Common myeloid progenitor, CD34-positive (primary cell): ENCODE measurements at places on chromosomes 11 and 22.

DNA sequence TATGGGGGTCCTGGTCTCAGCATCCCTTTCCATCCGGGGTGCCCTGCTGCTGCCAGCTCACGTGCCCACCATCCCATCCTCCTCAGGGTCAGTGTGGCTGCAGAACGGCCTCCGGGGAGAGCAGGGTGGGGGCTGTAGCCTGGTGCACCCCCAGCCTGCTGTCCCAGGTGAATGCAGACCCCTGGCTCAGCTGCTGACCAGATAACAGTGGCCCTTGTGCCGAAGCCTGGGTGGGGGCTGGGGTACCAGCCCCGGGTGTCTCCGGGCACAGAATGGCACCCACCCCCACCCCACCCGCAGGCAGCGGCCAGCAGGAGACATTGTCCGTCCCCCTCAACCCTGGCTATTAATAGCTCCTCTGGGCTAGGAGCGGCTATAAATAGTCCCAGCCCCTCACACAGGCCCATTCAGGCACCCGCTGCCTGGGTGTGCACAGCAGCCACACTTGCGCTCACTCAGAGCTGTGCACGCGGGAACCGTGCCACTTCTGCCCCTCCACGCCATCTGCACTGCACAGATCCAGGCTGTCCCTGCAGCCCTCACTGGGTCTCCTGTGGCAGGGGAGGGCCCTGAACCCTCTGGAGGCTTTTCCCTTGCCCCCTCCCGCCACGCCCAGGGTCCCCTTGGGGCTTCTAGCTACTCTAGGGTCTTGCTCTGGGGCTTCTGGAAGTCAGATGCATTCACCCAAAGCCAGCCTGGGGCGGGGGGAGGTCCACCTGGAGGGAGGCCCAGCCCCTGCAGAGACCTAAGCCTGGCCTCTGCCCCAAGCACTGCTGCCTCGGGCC is 18.7 kb downstream of the CRELD2 start:
- DNase-seq = no peak

DNA sequence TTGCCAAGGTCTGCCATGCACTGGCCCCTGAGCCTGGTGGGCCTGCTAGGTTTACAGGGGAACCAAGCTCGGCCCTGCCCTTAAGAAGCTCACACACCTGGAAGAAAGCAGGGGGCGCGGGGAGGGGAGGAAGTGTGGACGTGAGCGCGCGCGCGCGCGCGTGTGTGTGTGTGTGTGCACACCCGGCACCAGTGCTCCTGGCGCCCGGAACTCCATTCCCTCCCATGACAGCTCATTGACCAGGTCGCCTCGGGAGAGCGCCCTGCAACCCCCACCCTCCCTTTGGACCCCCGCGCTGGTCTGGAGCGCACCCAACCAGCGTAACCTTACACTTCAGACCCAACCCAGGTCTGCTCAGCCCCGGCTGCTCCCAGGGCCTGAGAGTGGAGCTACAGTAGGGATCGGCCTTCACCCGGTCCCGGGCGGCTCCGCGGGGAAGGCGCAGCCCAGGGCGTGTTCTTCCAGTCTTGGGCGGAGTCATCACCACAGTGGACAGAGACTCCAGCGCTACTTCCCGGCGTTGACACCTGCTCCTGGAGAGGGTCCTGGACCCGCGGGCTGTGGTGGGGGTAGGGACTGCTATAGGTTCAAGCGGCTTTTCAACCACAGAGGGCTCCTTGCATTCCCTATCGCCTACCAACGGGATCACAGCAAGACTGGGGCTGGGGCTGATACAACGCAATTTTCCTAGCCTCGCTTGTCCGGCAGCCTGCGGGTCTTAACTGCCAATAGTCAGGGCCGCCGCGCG is 1.5 kb downstream of the GALNT18 start:
- DNase-seq = no peak

DNA sequence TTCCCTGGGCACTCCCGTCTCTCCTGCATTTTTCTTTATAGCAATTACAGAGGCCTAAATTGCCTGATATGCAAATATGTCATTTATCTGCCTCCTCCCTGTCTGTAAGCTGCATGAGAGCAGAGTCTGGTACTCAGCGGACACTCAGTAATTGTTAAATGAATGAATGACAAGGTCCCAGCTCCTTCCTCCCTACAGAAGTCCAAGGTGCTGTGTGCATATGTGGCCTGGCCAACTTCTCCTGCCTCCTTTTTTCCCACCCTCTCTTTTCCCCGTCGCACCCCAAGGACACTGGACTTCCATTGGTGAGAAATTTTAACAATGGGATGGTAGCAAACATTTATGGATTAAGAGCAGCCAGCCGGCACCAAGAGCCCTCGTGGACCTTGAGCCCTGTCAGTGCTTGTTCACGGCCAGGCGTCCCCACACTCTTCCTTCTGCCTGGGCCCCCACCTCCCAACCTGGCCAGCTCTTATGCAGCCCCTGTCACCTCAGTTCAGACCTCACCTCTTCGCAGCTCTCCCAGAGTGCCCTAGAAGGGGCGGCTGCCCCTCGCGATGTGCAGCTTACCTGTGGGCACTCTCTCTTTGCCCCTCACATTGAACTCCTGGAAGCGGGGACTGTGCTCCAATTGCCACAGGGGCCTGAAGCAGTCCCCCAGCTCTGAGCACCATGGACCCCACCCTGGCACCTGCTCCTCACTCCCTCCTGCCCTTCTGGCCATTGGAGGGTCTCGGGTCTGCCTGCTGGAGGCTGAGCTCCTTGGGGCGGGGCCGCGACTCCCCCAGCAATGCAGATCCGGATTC is 1.5 kb downstream of the TMPRSS6 start:
- DNase-seq = no peak

GRCh38 chr11:18802381-18803257 is 11.0 kb upstream of the PTPN5 start:
- DNase-seq = peak; percentile 85

DNA sequence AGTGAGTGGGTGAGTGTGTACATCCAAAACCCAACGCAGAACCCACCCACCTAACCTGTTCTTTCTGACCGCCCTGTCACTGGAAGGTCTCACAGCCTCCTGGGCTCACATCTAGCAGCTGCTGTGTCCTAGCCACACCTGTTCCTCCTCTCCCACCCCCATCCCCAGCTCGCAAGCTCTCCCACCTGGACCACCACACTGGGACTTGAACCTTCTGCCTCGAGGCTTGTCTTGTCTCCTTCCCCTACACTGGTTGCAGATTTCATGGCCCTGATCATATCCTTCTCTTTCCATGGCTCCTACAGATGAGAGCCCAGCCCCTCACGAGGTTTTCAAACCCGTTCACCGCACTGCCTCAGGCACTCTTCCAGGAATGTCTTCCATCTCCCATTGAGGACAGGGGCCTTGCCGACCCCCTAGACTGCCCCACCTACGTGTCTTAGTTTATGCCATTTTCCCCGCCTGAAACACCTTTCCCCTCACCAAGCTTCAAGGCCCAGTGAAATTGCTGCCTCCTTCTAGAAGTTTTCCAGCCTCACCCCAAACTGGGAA is 6.7 kb downstream of the IFITM10 start:
- no peak for DNase-seq

GRCh38 chr11:110479108-110480101 is 49.7 kb downstream of the FDX1 start:
- DNase-seq = peak; percentile 46

DNA sequence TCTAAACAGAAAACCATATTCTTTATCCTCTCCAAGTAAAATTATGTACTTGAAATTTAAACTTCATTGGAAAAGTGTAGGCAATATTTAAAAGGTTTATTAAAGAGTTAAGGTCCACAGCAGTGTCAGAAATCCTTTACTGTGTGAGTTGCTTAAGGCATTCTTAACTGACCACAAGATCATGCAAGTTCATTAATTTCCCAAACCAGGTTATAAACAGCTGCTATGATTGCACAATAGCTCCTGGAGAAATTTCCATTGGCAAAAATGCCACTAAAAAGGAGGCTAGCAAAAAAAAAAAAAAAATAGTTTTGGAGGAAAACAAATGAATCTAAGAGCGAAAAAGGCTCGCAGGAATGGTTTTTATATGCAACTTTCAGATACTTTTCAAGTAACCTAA is 106.2 kb downstream of the ETS1 start:
- no peak for DNase-seq

DNA sequence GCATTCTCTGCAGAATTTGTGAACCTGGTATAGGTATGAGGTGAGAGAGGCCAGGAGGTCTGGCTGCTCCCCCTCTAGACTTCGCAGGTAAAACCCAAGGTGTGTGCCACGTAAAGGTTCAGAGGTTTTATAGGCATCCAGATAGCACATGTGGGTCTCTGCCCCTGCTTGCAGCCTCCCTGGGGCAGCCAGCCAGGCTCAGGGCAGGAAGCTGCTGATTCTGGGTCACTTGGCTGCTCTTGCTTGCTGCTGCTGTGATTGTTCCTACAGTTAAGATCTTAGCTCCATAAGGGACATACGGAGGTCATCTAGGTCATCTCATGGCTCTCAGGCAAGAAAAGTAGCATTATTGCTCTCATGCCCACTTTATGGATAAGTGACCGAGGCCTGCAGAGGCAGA is 30.2 kb downstream of the ZBTB16 start:
- no peak for DNase-seq

DNA sequence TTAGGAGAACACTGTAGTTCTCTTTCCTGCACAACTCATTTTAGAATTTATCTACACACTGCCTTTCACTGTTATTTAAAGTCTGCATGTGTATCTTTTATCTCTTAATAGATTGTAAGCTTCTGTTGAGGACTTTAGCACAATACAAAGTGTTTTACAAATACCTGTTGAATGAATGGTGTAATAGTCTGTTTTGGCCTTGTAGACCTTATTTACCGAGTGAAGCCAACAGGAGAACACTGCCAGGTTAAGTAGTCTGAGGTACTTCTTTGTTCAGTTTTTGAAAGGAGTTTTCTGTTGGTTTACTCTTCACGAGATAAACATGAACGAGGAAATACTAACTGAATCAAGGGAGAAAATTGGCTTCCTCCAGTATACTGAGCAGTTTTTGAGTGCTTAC is 31.0 kb downstream of the SIK2 start:
- DNase-seq = no peak

- no peak for DNase-seq
Measured at GRCh38 chr22:37410174-37411055, 16.9 kb downstream of the ELFN2 start.

- DNase-seq = peak; percentile 90
Measured at GRCh38 chr22:22375576-22376351, 131.2 kb downstream of the VPREB1 start.

- DNase-seq = no peak
Measured at GRCh38 chr11:34275486-34275885, 82.3 kb downstream of the ABTB2 start.

DNA sequence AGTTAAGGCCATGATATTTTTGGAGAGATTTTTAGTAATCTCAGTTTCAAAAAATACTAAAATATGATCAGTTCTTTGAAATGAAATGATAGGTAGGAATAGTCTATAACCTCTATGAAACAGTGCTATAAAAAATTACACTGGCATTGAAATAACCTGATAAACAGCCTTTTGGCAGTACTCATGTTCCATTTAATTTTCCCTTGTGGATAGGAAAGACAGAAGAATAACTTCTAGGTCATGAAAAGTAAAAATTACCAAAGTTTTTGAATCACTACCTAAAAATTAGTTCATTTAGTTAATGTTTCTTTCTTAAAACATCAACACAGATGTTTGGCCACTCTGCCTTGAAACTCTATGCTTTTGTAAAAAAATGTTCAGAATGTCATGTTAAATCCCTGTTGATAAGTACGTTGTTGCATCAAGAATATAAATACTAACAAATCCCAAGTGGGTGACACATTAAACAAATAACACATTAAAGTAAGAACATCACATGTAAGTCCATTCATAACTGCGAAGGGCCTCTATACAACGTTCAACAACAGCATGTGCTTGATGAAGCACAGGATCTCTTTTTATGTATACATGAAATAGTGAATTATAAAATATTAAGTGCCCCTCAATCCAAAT is 290.2 kb downstream of the SWAP70 start:
- no peak for DNase-seq

DNA sequence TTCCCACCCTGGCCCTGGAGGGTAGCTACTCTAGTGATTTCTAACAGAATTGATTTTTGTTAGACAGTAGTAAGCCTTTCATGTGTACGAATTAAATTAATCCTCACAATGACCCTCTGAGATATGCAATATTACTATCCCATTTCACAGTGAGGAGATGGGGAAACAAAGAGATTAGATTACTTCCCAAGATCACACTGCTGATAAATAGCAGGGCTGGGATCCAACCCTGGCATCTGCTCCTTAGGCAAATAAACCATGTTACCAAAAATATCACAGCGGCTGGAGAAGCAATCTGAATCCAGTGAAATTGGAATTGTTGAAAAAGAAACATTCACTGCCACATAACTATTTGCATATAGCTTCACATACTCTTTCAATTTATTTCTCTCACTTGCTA is 12.8 kb upstream of the CAVIN3 start:
- no peak for DNase-seq

- peak; percentile 43 for DNase-seq
Measured at GRCh38 chr11:117875382-117876058, 938 bp downstream of the FXYD6 start.

DNA sequence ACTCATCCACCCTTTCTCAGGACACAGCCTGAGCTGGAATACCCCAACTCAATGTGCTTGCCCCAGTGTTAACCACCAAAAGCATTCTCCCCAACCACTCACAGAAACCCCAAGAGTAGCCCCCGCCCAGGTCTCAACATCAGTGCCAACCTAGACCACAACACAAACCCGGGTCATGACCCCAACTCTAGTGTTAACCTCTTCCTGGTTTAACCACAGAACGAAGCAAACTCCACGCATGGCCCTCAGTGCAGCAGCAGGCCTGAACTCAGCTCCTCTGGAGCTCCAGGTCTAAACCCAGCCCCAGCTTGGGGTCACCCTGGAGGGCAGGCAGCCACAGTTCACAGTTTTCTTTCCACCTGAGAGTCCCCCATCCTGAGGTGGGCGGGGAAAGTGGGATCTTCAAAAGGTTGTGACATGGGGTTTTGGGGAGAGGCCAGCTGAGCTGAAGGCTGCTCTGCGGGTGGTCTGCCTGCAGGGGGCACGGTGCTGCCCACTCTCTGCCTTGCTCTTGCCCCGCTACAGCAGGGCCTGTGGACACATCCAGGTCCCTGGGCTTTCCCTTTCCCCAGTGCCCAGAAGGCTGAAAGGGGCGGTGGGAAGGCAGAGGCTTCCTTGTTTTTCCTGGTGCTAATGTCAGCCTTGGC is 37.9 kb downstream of the NECTIN1 start:
- peak; percentile 80 for DNase-seq

DNA sequence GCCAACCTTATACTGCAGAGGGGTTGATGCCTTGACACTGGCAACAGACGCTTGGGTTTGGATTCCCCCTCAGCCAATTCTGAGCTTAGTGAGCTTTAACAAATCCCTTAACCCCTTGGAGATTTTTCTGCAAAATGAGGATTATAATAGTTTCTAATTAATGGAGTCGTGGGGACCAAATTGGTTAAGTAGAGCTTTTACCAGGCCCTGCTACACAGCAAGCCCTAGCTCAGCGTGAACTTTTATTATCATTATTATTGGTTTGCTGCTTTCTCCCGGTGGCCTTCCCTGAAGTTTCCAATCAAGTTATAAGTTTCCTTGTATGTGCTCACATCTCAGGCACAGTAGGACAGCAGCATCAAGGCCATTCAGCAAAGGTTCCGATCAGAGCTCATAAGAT is 156.6 kb upstream of the GUCY1A2 start:
- no peak for DNase-seq
